ENCODE measurements at places on chromosomes 12 and 14.

- no peak for DNase-seq
These were observed 8.1 kb upstream of the RIMKLB start for GRCh38 chr12:8689681-8690080.

DNA sequence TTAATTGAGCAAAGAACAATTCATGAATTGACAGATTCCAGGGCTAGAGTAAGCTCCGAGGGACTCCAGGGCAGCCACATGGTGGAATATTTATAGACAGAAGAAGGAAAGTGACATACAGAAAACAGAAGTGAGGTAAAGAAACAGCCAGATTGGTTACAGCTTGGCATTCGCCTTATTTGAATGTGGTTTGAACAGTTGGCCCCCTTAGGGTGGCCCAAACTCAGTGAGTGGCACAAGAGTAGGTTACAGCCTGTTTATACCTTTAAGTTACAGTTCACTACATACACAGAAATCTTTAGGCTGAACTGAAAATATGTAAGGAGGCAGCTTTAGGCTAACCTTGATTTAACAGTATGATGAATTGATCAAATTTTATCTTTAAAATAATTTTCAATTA, 174.5 kb upstream of the CNOT2 start:
- DNase-seq, result no peak

DNA sequence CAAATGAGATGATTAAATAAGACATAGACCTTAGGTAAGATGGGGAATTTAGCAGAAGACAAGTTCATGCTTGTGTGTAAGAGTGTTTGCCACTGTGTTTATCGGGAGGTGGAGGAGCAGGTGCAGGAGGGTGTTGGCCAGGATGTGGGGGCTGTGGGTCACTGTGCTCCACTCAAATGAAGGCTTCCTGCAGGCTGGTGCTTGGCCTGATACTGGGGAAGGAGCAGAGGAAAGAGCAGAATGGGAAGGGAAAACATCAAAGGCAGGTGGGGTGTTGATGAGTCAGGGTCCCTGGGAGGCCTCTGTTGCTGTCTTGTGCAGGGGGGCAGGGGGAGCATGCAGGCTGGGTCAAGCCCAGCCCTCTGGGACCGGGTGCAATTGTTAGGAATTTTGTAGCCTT, 126.5 kb downstream of the TSPAN9 start:
- no peak for DNase-seq

GRCh38 chr12:47394070-47394469, 311.8 kb downstream of the RPAP3 start:
- DNase-seq, result no peak

DNA sequence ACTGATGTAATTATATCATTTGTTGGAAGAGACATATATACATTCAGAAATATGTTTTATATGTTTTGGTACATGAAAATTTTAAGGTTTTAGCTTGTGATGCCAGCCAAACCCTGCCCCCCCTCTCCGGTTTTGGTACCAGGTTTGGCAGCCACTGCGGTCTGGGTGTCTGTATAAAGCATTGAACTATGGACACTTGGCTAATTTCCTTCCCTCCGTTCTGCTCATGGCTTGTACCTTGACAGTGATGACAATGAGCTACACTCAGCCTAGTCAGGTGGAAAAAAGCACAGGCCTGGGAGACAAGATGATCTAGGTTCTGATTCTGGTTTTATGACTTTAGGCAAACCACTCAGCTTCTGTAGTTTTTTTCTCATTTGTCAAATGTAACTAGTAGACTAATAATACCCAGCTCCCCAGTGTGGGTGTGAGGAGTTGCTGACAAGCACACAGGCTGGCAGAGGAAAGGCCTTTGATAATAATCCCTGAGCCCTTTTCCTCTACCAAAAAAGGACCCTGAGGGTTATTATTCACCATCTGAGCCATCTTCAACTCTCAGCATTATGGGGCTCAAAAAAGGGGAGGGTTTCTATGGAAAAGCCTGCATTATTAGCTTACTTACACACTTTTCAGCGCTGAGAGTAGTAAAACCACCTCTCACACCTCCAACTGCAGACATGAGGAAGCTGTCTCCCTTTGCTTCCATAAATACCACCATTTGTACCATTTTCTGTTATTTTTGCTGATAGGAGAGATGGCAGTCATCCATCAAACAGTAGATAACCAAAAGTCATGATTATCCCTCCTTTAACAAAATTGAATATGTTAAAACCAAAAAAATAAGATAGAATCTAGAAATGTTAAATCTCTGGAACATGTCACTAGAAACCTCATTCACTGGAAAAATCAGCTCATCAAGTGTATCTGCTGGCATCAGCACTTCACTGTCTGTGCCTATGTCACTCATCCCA, 76.3 kb upstream of the PSMC1 start:
- DNase-seq, result peak; percentile 33

- no peak for DNase-seq
These were observed 30.3 kb upstream of the STRAP start for GRCh38 chr12:15851919-15852318.

DNA sequence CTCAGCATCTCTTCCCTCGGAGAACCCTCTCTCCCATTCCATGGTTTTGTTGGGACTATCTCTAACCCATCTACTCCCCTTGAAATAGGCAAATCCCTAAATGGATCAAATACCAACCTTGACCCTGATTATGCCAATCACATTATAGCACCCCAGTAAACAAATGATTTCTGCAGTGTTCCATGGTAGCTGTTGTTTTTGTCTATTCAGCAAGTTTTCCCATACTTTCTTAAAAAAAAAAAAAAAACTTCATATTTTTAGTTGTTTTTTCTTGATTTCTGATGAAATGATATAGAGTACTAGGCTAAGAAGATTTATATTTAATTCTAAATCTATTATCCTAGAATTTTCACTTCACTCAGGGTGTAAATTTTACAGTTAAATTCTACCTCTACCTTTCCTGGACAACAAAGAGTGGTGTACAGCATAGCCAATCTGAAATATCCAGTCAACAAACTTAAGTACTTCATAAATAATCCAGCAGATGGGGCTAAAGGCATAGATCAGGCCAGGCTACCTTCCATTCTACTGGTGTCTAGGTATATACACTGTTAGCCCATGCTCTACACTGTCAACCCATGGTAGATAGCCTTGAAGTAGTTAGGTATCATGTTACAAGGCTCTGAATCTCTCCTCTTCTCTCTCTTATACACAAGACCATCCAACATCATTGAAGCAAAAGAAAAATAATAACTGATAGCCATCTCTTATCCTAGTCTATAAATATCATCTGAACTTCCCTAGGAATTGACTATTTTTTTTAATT, 82.2 kb downstream of the PLEKHG7 start:
- no peak for DNase-seq

DNA sequence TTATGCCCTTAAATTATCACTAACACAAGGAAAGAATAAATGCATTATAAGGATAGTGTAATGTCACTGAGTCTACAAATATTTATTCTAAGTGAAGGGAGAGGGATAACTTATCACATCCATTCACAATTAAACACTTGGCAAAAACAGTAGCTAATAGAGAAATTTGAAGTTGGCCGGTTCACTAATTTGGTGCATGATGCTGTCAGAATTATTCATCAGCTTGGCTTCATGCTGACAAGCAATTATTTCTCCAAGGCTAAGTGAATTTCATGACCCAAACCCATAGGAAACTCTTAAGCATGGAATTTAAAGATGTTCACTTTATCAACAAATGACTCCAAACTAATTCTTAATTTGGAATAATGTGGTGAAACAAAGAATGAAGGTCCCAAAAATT, 25.0 kb upstream of the NR1H4 start:
- no peak for DNase-seq

- no peak for DNase-seq
These were observed 56.2 kb downstream of the DUSP16 start for GRCh38 chr12:12506496-12506890.

- DNase-seq, result peak; percentile 58
These were observed 147.4 kb upstream of the EGLN3 start for GRCh38 chr14:34098045-34098984.

GRCh38 chr12:28830491-28830890, 318.6 kb upstream of the FAR2 start:
- no peak for DNase-seq

DNA sequence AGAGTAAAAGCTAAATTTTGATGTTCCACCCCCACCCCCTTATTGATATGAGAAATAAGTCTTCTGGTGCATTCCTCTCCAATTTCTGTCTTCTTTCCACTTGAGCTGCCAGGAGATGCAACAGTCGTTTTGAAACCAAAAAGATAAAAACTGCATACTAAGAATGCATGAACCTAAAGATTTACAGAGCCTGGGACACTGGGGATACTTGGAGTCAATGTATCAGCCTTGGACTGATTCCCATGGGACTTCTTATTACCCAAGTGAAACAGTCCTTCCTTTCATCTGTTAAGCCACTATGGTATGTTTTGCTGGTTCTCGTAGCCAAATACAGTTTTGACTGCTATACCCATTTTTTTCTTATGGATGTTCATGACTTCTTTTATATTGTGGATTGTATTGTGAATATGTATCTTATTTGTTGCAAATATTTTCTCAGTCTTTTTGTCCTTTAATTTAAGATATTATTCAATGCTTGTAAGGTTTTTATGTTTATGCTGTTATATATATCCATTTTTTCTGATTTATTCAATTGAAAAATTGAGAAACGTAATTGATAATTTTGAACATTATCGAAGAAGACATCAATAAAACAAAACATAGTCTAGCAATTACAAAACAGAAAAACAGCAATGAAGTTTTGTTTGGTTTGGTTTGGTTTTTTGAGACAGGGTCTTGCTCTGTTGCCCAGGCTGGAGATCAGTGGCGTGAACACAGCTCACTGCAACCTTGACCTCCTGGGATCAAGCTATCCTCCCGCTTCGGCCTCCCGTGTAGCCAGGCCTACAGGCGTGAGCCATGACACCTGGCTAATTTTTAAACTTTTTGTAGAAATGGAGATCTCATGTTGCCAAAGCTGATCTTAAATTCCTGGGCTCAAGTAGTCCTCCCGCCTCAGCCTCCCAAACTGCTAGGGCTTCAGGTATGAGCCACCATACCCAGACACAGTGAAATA, 85.4 kb upstream of the ETV6 start:
- no peak for DNase-seq

DNA sequence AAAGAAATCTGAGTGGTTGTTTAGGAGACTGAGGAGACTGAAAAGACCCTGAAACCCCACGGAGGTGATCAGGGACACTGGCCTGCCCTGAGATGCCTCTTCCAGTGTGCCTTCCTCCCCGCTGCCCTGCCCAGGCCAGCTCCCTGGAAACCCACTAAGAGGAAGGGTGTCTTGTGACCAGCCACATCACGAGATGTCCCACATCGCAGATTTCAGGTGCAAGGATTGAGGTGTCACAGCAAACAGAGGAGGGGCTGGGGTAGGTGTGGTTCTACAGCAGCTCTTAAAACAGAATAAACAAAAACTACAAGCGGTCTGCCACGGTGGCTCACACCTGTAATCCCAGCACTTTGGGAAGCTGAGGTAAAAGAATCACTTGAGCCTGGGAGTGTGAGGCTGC, 184.3 kb upstream of the C14orf180 start:
- DNase-seq, result no peak

DNA sequence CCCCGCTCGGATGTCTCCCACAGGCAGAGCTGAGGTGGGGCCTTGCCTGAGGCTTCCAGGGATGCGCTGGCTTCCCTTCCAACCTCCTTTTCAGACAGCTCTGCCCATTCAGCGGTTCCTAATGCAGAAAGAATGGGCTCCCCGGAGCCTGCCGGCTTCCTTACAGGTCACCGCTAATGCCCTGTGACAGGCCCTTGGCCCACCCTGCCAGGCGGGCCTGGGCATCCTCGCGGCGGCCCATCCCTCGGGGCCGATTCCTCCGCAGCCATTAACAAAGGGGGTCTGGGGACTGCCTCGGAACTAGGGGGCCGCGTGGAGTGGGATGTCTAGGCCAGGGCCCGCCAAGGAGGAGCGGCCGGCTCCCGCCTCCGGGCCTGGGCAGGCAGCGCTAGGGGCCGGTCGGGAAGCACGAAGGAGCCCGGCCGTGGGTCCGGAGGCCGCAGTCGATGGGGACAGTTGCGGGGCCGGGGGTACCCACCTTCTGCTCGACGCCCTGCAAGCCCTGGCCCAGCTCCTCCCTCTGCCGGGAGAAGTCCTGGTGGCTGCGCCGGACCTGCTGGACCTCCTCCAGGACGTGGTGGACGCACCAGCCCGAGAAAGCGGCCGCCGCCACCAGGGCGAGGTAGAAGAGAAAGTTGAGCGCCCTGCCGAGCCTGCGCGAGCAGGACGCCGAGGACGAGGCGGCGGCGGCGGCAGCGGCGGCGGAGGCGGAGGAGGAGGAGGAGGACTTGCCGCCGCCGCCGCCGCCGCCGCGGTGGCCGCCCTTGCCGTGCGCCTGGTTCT, 738 bp downstream of the CKAP4 start:
- DNase-seq, result peak; percentile 31

- no peak for DNase-seq
These were observed 182.3 kb downstream of the CALM1 start for GRCh38 chr14:90579088-90579487.

DNA sequence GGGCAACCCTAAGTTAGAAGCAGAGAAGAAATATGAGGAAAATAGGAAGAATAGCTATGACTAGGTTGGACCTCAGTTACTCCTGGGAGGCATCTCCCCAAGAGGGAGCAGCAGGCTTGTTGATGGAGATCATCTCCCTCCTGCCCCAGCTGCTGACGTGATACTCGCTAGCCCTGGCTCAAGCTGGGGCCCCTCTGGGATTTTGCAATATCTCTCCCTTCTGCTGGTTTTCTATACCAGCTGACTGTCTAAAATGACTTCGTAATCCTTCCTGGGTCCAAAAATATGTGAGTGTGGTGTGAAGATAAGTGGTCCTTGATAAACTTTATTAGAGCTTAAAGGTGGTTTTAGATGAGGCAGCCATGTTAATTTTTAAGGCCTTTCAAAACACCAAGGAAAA, 4.5 kb upstream of the HECTD4 start:
- no peak for DNase-seq

GRCh38 chr14:23071921-23072539, 14.7 kb upstream of the CDH24 start:
- no peak for DNase-seq

- no peak for DNase-seq
These were observed 10.7 kb upstream of the TMBIM6 start for GRCh38 chr12:49730568-49731101.

DNA sequence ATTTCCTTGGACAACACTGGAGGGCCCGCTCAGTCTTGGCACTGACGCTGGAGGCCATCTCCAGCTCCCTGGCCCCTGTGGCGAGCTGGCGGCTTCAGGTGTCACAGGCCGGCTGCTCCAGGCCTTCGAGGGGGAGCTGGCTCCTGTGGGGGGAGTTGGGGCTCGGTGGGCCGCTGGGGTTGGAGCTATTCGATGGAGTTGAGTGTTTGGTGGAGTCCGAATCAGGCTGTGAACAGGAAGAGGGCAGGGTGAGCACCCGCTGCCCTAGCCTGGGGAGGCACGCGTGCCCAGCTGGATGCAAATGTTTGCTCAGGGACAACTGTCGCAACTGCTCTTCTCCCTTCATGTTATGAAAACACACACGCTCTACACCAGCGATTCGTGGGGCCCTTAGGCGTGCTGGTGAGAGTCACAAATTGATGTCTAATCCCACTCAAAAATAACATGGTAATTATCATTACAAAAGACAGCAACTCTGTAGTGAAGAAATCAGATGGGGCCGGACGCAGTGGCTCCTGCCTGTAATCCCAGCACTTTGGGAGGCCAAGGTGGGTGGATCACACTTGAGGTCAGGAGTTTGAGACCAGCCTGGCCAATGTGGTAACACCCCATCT, 11.3 kb downstream of the AMN start:
- no peak for DNase-seq

Data from anterior cingulate cortex (tissue), 58 donors.